ENCODE measurements at places on chromosomes 2 and 18.

DNA sequence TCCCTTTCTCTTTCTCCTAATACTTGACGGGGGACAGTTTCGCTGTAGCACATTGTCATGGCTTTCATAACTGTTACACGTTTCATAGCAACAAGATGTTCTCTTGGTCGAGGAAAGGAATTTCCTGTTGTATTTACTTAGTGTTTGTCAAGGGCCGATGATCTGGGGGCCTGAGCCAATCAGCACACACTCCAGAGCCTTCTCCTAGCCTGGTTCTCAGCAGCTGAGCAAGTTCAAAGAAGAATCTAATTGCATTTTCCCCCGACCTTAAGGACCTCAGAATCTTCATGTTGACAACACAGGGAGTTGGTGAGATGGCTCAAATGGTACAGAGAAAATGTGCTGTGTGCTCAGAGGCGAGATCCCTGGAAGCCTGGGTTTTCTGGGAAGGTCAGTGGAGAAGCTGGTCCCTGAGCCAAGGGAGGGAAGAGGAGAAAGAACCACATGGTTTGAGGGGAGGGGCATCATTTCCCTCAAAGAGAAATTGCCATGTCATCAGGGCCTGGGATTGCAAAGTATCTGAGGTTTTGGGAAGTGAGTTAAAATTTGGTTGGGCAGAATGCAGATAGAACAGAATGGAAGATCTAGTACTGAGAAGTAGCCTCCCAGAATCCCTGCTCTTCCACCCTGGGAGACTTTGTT, 76.9 kb upstream of the AGAP1 start:
- no peak for DNase-seq

DNA sequence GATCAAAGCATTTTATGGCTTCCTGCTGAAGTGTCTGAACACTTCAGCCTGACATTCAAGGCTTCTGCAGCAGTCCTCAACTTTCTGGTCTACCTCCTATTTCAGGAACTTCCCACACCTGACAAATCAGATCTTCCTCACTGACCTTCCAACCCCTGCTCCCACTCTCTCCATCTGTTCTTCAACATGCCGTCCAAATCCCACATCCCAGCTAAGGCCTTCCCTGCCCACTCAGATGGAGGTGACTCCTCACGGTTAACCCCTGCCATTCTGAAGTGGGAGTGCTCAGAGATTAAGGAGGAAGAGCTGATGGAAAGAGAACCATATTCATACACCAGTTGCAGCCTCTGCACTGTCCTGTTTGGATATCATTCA, 104.8 kb downstream of the POLR1A start:
- no peak for DNase-seq

GRCh38 chr2:39099870-39100728, 20.8 kb downstream of the SOS1 start:
- no peak for DNase-seq

DNA sequence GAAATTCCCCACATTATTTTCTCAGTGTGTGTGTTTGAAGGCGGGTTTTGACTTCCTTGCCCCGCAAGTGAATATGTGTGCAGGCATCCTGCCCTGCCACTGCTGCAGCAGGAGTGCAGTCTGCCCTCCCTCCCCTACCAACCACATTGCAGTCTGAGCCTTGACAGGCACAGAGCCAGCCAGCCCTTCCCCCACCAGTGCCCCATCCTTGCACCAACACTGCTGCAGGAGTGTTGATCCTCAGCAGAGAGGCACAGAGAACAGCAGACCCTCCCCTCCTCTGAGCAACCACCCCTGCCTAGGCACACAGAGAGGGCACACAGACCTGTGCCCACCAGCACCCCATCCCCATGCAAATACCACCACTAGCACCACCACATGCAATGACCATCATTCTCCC, 683.0 kb upstream of the PKDCC start:
- no peak for DNase-seq

DNA sequence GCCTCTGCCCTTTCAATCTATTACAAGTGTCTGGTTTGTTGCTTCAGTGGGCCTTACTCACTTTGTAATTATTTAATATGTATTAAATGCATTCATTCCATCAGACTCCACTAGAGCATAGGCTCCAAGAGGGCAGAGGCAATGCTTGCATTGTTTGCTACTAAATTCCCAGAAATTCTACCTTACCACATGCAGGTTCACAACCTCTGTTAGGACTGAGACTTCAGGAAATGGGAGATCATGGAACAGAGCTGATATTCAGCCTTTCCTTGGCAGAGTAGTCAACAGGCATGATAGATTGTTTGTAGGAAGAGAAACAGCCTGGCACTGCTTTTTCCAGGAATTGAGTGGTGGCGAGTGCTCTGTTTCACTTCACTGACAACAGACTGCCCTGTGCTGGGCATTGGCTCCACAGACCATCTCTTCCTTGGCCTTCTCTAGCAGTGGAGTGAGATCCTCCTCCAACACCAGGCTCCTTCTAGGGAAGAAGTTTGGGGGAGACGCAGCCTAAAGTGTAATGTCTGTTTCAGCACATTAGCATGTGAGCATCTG, 6.2 kb upstream of the MATN3 start:
- DNase-seq = no peak

DNA sequence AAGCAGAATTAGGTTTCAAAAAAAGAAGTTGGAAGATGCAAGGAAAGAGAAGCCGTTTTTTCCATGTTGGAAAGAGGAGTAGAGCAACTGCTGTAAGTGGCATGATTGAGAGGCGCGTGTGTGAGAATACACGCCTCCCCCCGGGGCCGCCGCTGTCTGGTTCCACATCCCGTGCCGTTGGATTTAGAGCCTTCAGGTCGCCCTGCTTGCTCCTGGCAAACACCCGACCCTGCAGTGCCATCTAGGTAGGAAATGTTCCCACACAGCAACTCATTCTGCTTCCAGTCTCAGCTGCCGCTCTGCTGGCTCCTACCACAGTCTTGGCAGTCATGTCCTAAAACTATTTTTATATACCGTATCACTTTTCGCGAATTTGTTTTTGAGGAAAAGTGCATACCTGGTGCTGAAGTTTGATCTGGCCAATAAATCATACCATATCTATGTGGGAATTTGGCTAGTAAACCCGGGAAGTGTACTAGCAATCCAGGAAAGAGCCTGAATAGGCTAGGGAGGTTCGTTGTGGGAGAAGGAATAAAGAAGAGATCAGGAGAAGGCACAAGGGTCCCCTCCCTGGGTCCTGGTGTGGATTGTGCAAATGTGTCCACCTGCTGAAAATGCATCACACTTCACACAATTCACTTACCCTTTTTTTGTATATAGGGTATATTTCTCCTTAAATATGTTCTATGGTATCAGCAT, 372.7 kb downstream of the FBXO15 start:
- DNase-seq = no peak

DNA sequence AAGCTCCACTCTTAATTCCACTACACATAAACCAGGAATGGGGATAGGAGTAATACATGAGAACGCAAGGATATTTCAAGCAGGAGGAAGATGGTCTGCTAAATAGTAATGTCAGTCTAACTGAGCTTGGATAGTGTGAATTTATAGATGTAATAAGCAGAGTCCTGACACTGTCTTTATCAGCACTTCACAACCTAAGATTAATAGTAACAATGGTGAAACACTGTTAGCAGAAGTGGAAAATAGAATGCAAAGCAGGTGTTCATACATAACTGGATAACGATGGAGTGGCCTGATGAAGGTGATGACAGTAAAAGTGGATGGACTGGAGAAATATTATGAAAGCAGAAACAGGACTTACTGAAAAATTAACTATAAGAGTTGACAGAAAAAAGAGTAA, 80.4 kb downstream of the ROCK2 start:
- DNase-seq = no peak

DNA sequence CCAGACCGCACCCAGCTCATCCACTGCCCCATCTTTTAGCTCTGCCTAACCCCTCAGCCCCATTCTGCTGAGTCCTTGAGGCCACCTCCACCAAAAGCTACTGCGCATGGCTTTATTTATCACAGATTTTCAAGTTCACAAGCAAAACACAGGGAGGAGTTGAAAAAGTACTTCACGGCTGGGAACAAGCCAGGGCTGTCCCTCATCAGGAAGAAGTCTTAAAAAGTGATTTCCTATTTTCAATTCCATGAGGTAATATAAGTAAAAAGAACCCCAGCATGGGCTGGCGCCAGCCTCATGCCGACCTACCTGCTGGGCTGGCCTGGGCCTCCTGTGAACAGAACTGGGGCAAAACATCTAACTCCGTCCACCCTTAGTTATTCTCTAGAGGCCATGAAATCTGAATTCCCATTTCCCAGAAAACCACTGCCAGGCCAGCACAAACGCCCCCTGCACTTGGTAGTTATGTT, 69.0 kb downstream of the POLR1A start:
- no peak for DNase-seq

DNA sequence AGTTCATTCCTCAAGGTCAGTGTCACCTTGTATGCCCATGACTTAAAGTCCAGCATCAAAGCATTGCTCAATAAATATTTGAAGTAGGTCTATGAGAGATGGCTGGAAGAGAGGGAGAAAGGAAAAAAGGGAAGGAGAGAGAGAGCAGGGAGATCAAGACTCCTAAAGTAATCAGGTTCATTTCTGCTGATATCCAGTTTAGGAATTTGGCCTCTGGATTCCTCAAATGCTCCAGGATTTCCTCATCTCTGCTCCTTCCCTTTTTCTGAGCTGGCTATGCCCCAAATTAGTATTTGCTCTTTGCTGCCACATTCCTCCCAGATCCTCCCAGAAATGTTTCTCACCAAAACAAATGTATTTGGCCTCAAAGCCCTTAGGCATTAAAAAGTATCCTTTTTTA, 739.4 kb upstream of the CHAC2 start:
- no peak for DNase-seq

GRCh38 chr18:49025767-49026500, 75.2 kb upstream of the SMAD7 start:
- DNase-seq = no peak

DNA sequence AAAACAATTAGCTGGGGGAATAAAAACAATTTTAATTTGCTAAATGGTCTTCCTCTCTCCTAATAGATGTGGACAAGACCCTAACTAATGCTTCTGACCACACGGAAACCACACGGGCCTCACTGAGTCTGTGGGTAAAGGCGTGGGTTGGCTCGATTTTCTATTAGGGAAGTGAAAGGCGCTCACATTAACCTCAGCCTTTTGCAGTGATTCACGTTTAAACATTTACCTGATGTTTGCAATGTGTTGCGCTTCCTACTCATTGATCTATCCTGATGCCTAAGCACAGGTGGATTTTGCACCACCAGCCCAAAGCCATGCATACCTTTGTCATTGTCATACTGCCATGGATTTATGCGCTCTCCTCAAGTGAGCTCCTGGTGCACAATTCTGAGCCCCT, 35.6 kb upstream of the NRP2 start:
- DNase-seq = no peak

DNA sequence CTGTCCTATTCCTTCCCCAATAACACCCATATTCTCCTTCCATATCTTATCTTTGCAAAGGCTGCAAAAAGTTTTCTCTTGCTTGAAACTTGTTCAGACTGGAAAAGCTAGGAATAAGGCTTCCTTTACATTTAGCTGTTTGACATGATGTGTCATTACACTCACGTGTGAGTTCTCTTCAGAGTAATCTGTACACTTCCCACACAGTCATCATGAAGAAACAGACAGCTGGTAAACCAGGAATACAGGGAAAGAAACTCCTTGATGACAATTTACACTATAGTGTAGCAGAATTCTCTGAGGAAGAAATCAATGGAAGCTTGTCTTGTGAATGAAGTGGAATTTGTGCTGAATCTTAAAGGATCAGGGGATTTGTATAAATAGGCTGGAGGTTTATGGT, 628.6 kb upstream of the CDH2 start:
- no peak for DNase-seq

GRCh38 chr2:215141706-215142105, 3.3 kb upstream of the ABCA12 start:
- no peak for DNase-seq

DNA sequence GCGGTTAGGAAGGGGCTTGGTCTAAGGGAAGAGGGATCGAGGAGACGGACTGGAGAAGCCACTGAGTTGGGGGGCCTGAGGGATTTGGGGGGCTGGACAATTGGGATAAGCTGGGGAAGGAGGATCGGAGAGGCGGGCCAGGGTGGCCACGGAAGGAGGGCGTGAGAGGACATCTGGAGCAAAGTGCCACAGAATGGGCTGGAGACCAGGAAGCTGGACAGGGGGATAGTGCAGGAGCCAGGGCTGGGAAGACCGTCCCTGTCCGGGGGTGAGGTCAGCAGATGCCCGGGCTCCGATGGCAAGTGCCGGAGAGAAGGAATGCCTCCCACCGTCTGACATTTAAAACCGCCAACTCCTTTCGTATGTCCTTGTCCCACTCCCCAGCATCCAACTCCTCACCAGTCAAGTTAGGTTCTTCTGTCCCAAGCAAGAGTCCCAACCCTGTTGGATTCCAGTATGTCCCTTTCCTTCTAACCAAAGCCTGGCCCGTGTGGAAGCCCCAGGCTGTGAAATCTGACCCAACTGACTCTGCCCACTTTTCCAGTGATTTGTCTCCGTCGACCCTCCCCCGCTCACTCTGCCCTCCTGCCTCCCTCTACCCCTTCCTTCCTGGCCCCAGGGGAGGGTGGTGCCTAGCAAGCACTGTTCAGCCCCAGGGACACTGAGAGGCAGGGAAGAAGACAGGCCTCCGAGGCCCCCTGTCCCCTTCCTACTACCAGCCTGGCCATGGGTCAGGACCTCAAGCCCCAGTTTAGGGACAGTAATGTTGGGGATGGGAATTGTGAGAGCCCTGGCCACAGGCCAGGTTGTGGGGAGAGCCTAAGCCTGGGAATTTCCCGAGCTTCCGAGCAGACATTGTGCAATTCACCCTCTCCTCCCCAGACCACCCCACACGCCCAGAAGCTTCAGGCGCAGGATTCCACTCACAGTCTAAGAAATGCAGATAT, 31.5 kb upstream of the TMBIM1 start:
- DNase-seq = no peak

DNA sequence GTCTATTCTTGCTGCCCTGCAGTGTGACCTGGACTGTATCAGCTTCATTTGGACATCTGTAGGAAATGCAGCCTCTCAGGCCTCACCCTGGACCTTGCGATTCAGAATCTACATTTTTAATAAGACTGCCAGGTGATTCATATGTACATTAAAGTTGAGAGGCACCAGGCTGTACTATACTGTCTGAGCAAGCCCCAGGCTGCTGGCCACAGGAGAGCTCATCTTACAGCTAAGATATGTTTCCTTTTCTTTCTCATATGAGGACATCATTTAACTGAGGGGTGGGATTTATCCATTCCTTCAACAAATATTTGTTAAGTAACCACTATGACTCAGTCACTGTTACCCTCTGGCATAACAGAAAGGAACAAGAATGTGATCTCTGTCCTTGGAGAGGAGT, 78.2 kb upstream of the GCFC2 start:
- DNase-seq = no peak

DNA sequence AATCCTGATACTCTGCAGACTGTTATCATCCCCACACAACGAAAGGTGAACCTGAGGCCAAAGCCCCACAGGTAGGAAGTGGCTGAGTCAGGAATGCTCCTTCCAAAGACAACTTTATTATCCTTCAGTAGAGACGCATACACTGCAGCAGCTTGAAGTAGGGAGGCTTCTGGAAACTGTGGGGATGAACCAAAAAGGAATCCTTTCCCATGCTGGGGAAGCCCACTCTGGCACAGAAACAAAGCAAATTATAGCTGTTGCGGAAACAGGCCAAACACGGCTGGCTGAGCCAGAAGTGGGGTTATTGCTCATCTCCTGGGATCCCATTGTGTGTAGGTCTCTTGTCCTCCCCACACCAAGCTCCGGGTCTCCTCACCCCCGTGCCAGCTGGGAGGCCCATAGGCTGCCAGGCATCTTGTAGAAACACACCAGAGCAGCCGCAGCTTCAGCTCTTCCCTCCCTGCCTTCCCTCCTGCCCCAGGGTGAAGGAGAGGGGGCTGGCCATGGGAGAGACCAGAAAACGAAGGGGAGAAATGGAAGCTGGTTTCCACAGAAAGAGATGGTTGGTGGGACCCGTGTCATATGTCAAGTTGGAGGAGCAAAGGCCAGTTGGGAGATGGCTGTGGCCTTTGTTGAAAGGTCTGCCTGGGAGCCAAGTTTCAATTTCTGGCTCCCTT, 176.9 kb upstream of the NABP1 start:
- no peak for DNase-seq
